AG08395 (cell line): ENCODE measurements at places on chromosomes 12 and 14.

GRCh38 chr12:83199069-83199468, 512.4 kb downstream of the TMTC2 start:
- no peak for DNase-seq

DNA sequence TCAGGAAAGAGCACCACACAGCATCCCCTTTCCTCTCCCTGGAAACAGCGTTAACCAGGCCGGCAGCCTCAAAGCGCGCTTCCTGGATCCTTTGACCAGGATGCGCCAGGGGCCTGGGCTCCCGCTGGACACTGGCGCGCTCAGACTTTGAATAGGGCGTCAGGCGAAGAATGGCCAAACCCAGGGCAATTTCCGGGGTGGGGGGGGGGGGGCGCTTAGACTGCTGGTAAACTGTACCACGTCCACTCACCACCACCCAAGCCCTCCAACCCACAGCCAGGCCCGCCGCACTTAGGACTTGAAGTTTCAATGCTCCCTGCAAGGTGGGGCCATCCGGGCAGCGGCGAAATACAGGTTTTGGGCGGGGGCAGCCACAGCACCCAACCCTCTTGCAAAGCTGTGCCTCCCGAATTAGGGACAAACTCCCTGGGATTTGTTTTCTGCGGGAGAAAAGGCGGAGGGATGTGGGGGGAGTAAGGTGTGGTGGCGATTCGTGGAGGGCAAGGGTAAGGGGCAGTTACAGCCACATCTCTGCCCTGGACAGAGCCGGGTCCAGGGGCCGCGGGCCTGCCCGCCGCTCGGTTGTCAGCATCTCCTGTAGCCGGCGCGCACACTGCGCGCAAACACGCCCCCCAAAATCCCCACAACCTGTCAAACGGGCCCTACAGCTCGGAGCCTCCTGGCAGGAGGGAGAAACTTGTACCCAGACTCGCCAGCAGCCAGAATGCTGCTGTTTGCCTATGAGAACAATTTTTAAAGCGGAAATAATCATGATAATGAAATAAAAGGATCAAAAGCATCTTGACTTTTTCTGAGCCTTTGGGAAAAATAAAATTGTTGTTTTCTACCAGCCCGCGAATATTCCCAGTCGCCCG, 958 bp downstream of the RTN1 start:
- DNase-seq = no peak

DNA sequence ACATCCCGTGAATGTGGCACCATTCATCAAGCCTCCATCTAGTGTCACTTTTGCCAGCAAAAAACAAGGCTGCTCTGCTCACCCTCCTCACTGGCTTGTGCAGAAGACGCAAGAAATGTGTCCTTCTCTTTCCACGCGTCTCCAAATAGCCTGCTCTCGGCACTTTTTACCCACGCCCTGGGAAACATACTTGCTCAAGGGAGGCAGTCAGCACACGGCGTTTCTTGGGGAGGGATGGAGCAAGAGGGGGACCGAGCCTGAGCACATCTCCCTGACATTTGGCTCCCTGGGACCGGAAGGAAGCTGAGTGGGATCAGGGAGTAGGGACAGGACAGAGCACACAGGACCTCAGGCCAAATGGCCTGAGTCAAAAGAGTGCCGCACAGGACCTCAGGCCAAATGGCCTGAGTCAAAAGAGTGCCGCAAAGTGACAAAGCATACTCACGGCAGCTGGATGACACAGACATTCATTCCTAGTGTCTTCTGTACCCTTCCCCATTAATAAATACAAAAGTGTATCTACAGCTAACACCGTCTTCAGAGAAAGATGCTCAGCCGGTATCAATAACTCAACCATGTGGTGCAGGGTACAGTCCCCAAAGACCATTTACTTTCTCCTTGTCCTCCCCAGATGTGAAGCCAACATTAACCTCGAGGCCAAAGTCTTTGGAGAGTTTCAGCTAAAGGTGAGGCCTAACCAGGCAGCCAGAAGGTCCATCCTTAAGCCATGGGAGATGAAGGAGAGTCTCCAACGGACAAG, 7.1 kb downstream of the BCL11B start:
- DNase-seq = no peak

GRCh38 chr12:41122894-41123293, 65.2 kb upstream of the PDZRN4 start:
- DNase-seq = no peak

DNA sequence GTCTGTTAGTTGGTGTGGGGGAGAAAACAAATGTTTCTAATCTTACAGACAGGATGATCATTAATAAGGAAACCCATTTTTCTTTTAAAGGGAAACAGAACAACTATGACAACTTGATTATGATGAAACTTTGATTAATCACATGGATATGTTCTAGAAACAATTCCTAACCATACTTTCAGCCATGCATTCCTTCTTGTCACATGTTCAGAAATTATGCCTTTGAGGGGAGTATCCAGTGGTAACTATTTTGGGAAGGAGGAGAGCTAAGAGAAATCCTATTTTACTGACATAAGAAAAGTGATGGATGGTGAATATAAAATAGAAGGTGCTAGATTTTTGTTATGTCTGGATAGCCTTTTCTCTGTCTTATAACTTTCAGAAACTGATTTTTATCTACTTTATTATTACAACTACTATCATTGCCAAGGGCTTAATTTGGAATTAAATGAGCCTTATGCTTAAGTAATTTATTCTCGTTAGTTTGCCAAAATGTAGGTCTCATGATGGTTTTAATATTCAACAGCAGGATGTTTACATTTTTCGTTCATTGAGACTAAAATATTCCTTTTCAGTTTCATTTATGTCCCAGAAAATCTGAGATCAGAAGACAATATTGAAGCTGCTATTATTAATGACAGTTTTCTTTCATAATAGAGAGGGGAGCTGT, 200.1 kb downstream of the TMTC2 start:
- no peak for DNase-seq

GRCh38 chr12:69981881-69982475, 157.0 kb downstream of the MYRFL start:
- DNase-seq = no peak

DNA sequence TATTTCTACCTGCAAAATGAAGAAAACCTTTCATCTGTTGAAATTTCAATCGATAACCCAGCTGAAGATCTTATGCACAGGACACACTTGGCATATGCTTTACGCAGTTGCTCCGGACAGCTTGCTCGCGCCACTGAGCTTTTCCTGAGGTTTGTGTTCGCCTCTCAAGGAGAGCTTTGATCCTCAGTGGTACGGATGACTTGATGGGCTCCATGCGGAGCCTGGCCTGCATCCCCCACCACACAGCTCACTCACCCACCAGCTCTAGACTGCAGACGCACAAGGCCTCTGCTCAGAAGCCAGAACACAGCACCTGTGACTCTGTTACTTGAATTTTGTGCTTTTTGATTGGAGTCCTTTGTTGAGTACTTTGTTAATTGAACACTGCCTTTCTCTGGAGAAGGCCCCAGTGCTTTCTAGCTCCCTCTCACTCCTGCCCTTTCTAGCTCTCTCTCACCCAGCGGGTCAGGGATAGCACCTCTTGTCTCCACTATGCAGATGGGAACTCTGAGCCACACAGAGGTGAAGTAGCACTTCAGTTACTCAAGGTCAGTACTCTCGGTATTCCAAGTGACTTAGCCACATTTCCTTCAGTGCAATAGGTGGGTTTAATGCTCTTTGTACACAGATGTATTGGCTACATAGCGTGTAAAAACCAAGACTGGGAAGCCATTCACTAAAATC, 52.1 kb downstream of the TBC1D30 start:
- no peak for DNase-seq

DNA sequence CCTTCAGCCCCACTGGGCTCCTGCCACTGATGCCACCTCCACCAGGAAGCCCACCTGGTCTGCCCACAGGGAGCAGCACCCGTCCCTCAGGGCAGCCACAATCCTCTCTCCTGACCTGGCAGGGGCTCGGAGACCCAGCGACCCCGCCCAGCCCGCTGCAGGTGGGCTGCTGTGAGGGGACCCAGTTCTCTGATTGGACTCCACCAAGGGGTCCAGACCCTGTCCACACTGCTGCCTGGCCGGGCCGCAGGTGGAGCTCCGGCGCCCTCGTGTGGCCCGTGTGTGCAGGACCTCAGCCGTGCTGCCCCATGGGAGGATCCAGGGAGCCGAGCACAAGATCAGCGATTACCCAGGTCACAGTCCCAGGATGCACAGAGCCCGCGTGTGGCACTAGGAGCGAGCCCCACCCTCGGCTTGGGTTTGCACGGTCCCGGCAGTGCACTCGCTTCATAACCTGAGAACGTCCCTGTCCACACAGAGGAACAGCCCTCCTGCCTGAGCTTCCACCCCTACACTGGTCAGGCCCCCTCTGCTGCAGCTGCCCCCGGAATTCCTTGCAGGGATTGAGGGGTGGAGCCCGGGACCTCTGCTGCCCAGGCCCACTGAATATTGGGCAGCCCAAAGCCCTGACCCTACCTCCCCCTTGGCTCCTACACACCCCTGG, 35.4 kb upstream of the TMEM179 start:
- peak; percentile 87 for DNase-seq

DNA sequence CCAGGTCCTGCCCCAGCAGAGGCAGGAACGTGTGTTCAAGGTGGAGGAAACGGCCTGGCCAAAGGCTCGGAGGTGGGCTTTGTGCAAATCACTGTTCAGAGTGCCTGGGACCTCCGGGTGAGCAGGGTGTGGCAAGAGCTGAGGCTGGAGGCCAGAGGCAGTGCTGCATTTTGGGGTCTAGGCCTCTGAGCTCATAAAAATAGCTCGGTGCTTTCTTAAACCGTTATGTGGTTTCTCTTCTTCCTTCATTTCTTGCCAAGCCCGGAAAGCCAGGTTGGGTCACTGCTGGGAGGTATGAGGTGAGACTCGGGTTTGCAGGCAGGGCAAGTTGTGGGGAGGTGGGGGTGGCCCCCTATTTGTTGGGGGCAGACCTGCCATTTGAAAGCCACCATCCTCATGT, 178.8 kb upstream of the MYL2 start:
- no peak for DNase-seq

DNA sequence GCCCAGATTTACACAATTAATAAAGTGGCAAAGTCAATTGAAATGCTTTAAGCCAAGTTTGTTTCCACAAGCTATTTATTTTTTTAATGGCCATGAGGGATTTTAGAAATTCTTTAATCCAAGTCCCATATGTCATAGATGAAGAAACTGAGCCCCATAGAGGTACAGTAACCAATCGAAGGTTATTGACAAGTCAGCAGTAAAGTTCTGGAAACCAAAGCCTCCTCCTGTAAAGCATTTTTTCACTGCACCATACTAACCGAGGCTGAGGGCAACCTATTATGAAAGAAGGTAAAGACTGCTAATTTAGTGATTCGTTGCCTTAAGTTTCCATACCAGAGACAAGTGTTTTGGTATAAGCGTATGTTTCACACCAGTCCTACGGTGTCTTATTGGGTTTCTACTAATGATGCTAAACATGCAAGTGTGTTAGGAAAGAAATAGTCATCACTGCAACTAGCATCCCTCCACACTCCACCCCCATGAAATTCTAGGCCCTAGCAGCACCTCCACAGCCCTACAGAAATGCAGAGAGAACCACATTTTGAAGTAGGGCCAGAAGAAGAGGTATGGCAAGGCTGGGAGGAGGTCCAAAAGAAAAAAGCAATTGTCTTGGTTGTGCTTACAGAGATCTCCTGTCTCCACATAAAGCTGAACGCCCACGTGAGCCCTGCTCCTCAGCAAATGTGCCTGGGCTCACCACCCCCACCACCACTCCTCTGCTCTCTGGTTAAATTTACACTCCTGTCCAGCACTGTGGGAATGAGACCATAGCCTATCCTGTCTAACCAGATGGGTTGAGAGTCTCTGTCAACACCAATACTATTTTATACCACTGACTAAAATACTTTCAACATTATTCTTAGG, 271.1 kb upstream of the G2E3 start:
- DNase-seq = no peak
